ENCODE measurements at places on chromosomes 3 and 15.

- no peak for DNase-seq
These were observed 3.9 kb downstream of the RIOX2 start for GRCh38 chr3:97968376-97968775.

- DNase-seq = no peak
These were observed 31.9 kb upstream of the WNT5A start for GRCh38 chr3:55519019-55519418.

DNA sequence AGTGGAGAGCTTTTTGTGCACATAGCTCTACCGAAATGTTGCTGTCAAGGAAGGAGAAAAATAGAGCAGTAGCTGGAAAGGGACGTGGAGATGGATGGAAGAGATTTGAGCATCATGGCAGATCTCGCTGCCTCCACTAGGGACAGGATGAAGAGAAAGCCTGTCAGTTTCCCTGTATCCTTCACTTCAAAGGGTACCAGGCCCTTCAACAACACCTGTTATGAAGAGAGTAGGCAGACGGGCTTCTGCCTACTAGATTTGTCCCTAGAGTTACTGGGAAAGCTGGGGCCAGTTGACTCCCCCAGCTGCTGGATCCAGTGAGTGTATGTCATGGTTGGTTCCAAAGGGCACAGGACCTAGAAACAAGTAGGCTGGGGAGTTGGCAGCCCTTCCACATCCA lies 150.8 kb downstream of the TLE3 start:
- no peak for DNase-seq

DNA sequence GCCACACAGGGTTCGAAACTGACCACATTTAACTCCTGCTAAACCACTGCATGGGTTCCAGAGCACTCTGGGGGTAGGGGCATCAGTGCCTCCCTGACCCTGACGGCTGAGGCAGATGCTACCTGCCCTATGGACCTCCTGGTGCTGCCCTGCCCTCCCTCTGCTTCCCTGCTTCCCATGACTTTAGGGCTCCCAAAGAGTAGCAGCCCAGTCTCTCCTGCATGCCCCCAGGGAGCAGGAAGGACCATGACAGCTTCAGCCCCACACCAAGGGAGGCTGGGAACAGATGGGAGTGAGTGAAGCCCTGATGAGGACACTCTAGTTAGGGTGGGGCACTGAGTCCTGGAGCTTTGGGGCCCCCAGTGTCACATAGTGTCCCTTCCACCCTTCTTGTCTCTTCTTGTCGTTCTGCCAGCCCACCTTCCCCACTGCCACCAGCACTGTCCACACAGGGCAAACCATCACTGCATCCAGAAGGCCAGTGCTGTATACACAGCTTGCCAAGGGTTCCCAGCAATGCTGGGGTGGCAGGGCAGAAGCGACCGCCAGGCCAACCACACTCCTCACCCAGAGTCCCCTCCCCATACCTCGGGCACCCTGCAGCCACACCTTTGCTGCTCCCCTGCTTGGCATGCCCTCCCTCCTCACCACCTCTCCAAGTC lies 31.0 kb downstream of the SRPRB start:
- DNase-seq = no peak

DNA sequence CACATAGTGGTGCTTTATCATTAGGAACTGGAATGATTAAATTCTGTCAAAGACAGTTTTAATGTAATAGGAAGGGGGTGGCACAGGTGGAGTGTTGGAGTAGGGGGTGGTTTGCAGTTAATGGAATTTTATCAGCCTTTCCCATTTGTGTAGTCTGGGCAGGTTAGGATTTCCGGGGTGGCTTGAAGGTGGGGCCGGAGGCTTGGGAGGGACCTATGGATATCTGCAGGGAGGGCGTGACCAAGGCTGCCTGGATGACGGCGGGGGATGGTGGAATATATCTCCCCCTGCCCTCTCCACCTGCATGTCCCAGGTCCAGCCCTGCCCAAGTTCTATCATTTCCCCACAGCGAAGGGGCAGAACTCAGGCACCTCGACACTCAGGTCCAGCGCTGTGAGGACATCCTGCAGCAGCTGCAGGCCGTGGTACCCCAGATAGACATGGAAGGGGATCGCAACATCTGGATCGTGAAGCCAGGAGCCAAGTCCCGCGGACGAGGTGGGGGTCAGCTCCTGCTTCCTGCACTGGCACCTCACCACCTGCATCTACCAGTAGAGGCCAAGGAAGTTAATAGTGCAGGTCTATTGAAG lies 15.5 kb downstream of the TTLL3 start:
- no peak for DNase-seq

GRCh38 chr3:149151843-149152242 lies 22.4 kb downstream of the HPS3 start:
- no peak for DNase-seq

DNA sequence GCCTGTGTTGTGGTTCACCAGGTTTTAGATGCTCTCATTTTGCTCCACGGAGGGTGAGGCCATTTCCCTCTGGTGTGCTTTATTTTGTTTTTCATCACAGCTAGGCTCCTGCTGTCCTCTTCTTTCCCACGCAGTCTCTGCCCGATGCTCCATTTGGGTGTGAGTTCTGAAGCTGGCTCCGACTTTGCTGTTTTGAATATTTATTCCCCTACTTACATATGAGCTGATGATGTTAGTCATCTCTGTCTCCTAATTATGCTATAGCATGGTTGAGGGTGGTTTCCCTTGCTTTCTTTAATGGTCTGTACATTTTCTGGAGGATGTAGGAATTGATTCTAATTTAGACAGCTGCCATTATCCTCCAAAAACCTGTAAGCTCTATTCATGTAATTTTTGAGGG lies 168.1 kb upstream of the MYRIP start:
- no peak for DNase-seq

DNA sequence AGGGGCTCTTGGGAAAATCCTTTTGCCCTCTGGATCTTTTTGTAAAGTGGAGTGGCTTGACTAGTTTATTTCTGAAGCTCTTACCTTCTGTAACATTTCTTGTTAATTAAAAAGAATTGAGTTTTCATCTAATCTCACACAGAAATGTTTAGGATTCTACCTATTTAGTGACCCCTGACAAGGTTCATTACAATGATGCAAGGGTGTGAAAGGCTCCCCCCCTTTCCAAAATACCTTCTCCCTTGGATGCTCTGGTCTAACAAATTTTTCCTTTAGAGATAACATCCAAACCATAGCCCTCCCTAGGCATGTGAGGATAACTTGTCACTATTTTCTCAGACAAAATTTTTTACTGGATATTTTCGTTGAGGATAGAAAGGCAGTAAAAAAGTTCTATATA lies 223.9 kb downstream of the THRB start:
- no peak for DNase-seq

DNA sequence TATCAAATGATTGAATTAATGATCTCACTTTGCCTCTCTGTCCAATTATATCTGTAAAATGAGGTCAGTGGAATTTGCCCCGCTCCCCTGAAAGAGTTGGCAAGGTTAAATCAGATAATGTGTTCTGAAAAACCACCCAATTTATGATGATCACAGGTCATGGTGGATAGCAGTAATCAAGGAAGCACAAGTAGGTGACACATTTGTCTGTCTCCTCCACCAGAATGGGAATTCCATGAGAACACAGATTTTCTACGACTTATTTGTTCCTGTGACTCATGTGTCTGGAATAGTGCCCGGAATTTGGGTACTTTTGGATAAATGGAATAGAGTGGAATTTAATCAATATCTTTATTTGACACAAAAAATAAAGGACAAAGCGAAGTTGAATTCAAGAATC lies 220.9 kb upstream of the SUCLG2 start:
- DNase-seq = no peak

- DNase-seq = no peak
These were observed 25.4 kb upstream of the ALPK3 start for GRCh38 chr15:84791763-84792162.

DNA sequence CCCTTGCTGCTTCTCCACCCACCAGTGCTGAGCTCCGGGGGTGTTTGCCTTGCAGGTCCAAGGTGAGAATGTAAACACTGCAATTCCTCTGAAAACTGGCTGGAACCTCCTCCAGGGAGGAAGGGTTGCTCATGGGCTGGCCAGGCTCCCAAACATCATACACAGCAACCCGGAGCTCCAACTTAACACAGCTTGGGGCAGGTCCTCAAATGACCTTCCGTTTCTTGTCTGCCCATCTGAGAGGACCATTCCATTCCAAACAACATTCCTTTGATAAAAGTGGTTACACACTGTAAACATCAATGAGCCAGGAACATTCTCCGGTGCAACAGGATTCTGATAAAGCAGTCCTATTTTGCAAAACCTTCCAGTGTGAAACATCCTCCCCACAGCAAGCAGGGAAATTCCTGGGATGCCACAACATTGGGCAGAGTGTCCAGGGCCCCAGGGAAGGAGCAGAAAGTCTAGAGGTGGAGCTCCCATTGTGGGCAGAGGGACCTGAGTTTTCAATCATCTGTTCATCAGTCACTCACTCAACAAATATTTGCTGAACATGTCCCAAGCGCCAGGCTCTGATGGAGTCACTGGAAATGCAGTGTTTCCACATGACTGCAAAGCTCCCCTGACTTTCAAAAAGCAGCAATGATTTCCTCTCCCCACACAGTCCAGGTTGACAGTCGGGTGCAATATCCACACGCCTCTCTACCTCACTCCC lies 7.3 kb upstream of the HEG1 start:
- DNase-seq = no peak

- no peak for DNase-seq
These were observed 1159.1 kb downstream of the SI start for GRCh38 chr3:163919154-163919553.

GRCh38 chr3:153357436-153357835 lies 195.4 kb downstream of the RAP2B start:
- DNase-seq = no peak

GRCh38 chr3:151501923-151502632 lies 41.2 kb upstream of the IGSF10 start:
- no peak for DNase-seq
